ENCODE measurements at places on chromosomes 6 and 20. TPM values are rescaled to one million over a fixed set of nuclear protein-coding genes. Genes with fewer than 3 reads are reported as not detected.

GRCh38 chr6:162965366-162965765, 237.6 kb downstream of the PACRG start:
- no peak for DNase-seq

Gene KCNK16
- polyA plus RNA-seq, result not detected

Gene MAPK14
- 8.8 TPM for polyA plus RNA-seq

Gene TBX18
- polyA plus RNA-seq, result not detected

Gene SOBP
- polyA plus RNA-seq, result 2.2 TPM

DNA sequence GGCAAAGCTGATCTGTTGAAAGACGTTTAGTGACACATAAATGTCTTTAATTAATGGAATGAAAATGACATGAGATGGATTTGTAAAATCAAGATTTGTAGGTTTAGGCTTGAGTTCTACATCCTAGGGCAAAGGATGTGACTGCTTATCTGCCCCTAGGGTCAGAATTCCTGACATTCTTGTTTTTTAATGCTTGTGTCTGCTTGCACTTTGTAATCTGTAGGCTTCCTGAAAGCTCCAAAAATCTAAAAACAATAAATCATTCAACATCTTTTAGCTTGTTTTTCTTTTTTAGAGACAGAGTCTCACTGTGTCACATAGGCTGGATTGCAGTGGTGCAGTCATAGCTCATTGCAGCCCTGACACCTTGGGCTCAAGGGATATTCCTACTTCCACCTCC, 107.9 kb upstream of the MLIP start:
- DNase-seq, result peak; percentile 27

DNA sequence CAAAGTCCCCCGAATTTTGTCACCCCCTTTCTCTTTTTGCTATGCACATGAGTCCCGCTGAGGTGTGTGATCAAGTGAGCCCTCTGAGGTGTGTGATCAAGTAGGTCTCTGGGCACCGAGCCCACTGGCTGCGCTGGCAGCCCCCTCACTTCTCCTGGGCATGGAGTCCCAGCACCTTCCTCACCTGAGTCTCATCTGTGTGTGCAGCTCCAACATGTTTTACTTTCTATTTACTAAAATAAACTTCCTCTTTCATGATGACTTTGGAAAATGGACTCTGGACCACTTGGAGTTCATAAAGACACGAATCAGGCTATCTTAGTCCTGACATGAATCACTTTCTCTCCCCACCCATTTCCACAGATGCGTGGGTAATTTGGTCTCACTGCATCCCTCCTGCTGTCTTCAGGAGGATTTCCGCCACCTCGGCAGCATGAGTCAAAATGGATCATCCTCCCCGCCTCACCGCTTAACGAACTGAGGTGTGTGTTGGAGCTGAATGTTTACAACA, 39.8 kb downstream of the PRDM1 start:
- no peak for DNase-seq

DNA sequence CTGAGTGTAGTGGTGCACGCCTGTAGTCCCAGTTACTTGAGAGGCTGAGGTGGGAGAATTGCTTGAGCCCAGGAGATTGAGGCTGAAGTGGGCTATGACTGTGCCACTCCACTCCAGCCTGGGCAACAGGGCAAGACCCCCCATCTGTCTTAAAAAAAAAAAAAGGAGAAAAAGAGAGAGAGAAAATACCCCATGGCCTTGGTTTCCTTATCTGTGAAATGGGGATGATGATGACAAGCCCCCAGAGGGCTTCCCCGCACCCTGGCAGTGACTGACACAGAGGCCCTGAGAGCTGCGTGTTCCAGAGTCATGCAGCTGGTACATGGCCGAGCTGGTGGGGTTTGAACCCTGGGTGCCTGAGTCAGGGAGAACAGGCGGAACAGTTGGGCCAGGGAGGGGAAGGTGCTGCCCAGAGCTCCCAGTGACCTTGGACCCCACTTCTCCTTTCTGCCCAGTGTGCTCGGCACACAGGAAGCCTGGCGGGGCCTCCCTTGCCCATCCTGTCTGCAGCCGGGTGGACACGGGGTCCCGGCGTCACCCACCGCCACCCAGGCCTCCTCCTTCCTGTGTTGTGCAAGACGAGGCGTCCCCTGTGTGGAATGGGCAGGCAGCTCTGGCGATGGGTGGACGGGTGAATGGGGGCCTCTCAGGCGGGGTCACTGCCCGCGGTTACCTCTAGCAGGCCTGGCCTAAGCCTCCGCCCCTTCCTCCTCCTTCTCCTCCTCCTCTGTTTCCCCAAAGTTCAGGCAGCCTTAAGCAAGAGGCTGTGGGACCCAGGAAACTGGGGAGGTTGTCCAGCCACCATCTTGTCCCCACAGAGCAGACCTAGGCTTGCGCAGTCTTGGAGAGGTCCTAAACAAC, 84.2 kb downstream of the CEBPB start:
- DNase-seq, result no peak

GRCh38 chr6:168155193-168155592, 76.2 kb upstream of the FRMD1 start:
- no peak for DNase-seq

Gene BMP7
- polyA plus RNA-seq, result 15.9 TPM

Gene SPDEF
- not detected for polyA plus RNA-seq

DNA sequence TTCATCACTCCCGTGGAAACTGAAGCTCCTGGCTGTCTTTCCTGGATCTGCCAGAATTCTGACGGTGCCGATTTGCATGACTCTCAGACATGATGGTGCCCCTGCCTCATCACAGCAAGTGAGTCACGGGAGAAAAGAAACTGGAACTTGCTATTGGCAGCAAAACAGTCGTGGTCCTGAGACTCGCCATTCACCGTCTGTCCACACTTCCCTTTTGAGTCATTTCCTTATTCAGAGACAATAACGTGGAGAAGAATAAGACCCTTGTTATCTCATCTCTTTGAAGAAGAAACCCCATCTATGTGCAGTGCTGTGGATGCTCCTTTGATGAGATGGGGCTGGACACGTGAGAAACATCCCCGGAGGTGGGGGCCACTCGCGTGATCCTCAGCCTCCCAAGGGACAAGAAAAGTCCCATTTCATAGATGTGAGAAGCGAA, 4.2 kb downstream of the GPR31 start:
- DNase-seq, result no peak

Gene PCSK2
- 0.68 TPM for polyA plus RNA-seq

DNA sequence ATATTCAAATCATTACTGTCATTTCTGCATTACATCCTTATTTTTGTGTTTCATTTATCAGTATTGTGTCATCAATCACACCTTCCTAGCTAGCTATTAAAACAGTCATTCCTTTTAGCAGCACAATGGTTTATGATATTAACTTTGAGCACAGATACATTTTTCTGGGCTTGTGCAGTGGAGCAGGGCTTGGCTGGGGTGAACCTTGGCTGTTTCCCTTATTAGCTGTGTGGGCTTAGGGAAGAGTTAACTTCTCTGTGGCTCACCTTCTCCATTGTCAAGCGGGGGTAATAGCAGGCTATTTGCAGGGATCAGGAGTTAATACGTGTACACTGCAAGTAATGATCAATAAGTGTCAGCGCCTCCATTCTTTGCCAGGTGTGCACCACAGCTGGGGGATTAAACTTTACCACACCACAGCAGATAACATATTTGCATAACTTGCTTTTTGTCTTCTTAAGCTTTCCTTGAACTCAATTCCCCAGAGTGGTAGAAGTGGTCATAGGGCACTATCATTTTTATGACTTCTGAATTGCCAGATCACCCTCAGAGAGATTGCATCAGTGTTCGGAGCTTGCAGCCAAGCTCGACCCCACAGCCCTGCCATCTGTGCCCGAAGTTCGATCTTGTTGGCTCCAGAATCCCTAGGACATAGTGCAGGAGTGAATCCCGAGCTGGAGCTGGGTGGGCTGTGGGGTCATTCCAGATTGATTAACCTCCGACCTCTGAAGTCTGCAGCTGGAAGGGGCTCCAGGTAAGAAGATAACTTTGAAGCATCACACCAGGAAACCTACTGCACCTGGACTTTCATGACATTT, 1.5 kb upstream of the PYGB start:
- no peak for DNase-seq

GRCh38 chr6:170180671-170181337, 110.1 kb downstream of the DLL1 start:
- DNase-seq, result no peak

Gene NINL
- 18.0 TPM for polyA plus RNA-seq

Gene PACSIN1
- polyA plus RNA-seq, result 4.7 TPM

DNA sequence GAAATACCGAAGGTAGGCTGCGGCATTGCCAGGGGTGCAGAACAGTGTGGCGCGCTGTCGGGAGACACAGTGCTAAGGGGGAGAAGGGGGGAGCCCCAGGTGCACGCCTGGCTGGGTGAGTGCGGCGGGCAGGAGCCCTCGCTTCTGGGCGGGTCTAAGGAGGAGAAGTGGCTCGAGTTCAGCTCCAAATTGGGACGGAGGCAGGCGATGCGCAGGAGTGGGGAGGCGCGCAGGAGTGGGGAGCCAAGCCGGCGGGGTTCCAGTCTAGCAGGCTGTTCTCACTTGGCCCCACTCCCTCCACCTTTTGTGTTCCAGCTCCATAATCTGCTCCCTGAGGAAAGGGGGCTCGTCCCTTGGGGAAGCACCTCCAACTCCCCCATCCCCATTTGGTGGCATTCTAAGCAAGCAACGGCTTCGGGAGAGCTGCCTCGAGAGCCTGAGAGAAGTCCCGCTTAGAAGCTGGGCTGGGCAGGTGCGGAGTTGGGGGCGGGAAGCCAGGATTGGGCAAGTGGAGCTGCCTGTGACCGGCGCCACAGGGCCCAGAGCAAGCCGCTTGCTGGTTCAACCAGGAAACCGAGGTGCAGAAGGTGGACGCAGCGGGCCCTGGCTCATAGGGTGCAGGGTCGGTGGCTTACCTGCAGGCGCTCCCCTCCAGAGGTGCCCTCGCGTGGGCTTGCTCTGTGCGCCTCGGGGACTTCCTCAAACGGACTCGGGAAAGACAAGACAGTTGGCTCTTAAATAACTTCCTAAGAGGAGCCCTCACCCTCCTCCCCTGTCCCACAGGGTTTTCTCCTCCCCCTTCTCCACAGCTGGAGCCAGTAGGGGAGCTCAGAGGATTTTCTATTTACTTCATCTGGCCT, at the start of gene F13A1:
Gene F13A1, minus strand, starts transcription at position 711 of the 860 bp plus-strand sequence. CDS start 1,998 bp downstream, outside the sequence.
- DNase-seq, result peak; percentile 72

- DNase-seq, result peak; percentile 54
These were observed 2.3 kb upstream of the RAMACL start for GRCh38 chr6:166588691-166589336.

DNA sequence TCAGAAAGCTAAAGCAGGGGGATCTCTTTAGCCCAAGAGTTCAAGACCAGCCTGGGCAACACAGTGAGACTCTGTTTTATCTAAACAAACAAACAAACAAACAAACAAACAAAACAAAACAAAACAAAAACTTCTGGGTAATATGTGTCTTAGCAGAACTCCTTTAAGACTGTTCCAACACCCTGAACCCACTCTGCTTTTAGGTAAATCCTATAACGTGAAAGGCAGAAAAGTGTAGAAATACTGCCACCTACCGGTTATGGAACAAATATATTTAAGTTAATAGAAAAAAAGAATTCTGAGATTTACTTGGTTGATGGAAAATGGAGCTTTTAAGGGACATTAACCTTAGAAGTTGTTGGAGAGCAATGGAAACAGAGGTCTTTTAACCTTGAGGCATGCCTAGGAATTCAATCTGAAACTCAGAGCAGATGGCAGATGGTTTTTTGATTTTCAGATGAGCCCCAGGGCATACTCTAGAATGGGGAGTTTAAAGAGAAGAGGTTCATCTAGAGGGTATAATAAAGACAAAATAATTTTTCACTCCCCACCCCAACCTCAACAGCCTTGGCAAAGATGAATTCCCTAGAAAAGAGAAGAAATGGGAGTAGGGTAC, 38.5 kb downstream of the SOD2 start:
- peak; percentile 87 for DNase-seq

DNA sequence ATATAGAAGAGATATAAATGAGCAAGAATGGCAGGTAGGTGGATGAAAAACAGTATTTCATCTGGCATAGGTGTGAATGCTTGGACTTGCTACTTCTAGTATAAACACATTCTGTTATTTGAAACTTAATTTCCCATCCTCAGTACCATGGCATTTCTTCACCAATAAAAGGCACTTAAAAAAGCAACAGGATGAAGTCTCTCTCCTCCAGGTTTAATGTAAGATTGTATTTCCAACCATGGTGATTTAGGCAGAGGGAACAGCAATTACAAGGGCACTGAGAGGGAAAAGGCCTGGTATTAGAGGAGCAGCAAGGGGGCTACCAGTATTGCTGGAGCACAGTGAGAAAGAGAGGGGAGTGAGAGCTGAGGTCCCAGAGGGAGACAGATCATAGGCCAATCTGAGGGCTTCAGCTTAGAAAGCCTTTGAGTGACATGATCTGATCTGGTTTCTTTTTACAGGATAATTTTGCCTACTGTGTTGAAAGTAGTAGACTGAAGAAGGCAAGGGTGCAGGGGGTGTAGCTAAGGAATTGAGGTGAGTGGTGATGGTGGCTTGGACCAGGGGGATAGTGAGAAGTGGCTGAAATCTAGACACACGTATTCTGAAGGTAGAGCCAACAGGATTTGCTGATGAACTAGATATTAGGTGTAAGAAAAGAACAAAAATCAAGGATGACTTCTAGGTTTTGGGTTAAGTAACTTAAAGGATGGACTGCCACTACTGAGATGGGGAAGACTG, 67.8 kb upstream of the SMIM29 start:
- DNase-seq, result no peak

Gene SLC17A4
- not detected for polyA plus RNA-seq

Gene FAM217A
- polyA plus RNA-seq, result not detected

DNA sequence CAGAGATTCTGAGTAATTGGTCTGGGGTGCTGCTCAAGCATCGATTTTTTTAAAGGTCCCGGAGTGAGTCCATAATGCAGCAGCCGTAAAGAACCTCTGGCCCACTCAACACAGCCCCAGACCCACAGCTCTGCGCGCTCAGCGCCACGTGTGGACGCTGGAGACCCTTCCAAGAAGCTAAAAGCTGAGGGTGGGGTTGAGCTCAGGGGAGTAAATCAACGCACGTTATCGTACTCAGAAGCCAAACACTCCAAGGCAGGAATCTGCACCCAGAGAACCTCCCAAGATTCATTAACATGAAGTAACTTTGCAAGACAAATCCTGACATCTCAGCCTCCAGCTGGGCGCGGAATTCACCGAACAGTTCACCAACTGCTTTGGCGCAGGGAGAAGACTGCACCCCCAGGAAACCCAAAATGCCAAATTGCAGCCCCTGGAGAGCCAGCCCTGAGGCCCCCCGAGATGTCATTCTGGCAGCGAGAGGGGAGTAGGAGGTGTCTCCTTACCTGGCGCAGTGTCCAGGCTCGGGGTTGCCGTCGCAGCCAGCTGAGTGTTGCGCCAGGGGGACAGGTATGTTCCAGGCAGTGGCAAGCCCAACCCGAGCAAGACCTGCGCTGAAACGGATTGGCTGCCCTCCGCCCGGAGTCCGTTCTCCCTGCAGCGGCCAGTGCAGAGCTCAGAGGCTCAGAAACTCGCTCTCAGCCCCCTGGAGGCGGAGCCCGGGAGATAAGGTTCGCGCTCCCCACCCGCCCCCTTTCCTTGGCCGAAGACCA, at the start of gene COL21A1:
Gene COL21A1, minus strand, starts transcription at position 700 of the 773 bp plus-strand sequence. CDS start 64,962 bp downstream, outside the sequence.
- peak; percentile 94 for DNase-seq

Gene GSTA5
- polyA plus RNA-seq, result not detected

DNA sequence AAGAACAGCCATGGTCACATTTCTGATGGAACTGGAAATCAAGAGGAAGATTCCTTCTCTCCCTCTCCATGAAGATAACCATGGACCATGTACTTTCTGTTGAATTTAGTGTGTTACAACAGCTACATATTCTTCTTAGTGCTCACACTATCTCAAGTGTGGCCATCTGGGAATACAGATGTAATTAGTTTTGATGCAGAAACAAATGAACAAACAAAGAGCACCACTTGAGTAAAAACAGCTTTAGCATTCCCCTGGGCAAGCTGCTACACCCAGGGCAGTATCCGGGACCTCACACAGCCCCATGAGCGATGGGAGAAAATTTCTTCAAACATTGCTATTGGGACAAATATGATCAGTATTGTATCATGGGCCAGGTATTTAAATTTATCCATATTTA, 75.2 kb downstream of the RAMACL start:
- no peak for DNase-seq

- peak; percentile 26 for DNase-seq
These were observed 186.0 kb upstream of the KCNK16 start for GRCh38 chr6:39508515-39508914.
